ENCODE measurements at places on chromosomes 5 and 9.

DNA sequence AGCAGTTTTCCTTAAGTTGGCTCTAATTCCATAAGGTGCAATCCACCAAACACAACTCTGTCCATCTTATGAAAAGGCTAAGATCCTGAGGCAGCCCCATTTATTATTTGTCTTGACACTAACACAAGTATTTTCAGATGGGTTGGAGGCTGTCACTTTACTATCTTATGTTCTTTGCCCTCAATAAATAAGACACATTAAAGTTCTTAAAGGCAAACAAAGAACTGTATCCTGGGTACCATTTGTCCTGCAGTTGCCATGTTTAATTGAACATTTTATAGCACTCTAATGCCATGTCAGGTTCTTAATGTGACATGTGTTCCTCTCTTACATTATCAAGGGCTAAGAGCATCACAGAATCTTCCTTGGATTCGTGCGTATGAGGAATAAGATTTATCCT lies 189.5 kb upstream of the SNX2 start:
- DNase-seq = no peak

DNA sequence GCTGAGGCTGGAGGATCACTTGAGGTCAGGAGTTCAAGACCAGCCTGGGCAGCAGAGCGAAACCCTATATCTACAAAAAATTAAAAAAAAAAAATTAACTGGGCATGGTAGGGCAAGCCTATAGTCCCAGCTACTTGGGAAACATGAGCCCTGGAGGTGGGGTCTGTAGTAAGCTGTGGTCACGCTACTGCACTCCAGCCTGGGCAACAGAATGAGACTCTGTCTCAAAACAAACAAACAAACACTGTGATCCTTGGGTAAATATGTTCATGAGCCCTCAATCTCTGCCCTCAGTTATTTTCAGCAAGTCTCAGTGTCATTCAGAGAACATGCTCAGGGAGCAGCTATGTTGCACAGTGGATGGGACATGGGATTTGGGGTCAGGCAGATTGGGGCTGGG lies 76.2 kb downstream of the PTTG1 start:
- no peak for DNase-seq

DNA sequence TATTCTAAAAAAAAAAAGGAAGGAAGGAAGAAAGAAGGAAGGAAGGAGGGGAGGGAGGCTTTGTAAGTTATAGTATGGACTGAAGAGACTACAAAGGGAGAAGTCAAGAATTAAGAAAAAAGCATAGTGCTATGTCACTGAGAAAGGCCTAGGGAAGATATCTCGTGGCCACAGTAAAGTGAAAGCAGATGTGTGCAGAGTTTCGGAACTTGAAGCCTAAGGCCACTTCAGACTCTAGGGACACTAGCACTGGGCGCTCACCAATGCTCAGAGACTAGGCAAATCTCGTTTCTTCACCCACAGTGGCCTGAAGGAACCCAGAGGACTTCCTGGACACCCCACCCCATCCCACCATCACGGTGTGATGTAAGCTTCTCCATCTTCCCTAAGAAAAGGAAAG lies 181.4 kb upstream of the TRPM3 start:
- no peak for DNase-seq

DNA sequence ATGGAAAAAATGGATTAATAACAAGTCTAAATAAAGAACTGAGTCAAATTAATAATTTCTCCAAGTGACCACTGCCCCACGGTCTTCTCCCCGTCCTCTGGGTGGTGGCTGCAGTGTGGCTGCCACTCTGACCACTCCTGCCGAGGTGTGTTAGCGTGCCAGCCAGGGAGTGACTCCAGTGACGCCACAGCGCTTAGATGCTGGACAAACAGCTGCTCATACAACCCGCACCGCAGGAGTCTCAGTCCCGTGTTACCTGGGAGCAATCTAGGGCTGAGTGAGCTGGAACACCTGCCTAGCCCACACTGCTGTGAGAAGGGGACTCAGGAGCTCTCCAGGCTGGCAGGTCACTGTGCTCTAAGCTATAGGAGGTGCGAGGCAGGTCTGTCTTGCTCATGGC lies 10.2 kb downstream of the MAPK9 start:
- no peak for DNase-seq

DNA sequence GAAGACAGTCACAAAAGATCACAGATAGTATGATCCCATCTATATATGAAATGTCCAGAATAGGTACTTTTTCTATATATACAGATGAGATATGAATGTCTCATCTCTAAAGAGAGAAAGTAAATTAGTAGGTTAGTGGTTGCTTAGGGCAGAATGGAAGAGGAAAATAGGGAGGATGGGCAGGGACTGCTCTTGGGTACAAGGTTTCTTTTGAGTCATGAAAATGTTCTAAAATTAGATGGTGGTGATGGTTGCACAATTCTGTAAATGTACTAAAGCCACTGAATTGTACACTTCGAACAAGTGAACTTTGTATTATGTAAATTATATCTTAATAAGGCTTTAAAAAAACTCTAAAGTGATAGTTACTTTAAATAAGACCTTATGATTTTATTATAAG lies 59.6 kb upstream of the GRAMD2B start:
- no peak for DNase-seq

DNA sequence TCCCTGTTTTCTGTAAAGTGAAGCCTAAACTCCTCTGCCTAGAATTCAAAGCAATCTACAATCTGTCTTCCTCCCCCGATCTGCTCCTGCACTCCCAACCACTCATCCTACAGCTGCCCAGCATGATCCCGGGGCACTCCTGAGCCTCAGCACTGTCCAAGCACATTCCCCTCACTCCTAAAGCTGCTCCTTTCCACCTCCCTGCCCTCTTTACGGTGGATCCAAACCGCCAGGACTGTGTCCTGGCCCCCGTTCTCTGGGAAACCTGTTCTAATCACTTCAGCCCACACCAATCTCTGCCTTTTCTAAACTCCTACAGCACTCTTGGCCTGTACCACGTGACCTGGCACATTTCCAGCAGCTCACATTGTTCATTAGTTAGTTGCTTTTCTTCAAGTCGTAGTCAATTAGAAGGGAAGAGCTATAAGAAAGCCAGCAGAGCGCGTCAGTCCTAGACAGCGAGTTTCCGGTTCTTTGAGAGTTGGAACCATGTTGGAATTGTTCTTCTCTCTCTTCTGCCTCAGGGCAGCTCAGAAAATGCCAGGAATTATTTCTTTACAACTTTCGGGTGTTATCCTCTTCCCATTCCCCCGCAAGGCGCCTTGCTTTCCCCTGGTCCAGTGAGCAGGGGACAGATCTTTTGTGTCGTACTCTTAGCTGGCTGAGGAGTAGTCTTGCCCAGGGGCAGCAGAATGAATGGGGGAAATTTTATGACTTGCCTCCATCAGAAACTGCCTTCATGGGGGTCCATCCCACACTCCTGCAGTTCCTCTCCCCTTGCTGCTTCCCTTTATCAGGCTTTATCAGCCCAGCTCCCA lies 60.7 kb downstream of the NRG2 start:
- no peak for DNase-seq

GRCh38 chr9:37984672-37985611 lies 81.0 kb upstream of the SLC25A51 start:
- no peak for DNase-seq

DNA sequence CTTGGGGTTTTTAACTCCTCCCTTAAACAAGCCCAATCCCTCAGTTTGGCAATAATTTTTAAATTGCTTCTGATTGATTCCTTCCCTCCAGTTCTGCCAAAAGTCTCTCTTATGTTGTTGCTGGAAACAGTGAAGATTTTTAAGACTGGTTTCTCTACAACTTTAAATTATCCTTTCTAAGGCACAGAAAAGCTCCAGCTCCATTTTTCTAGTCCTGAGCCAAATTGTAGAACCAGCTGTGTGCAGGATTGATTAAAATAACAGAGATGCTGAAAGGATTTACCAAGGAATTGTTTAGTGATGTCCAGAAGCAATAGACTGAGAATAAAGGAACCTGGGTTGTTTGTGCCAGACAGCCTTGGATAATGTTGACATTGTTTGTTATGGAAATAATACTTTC lies 111.3 kb downstream of the NUDT12 start:
- no peak for DNase-seq

- no peak for DNase-seq
Observed at GRCh38 chr5:138606378-138607064, 31.3 kb upstream of the HSPA9 start.

- no peak for DNase-seq
Observed at GRCh38 chr5:76545184-76545583, 78.0 kb downstream of the F2RL2 start.

- no peak for DNase-seq
Observed at GRCh38 chr9:35680331-35681105, 6.8 kb downstream of the CA9 start.

GRCh38 chr9:4927043-4927471 lies 58.0 kb upstream of the JAK2 start:
- no peak for DNase-seq

DNA sequence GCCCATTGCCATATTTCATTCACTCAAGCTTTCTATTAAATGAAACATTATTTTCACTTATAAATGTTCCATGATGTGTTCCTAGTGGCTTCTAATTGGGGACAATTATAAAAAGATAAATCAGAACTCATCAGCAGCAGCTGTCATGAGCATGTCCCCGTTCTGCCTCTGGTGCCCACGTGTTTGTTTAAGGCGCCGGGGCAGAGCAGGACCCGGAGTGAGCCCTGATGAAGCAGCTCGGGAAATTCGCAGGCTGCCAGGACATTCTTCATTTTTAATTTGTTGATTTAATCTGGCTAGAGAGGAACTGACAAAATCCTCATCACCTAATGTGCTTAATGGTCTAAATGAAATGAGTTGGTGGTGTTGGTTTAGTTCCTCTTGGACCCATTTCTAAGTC lies 475.0 kb downstream of the CTNND2 start:
- DNase-seq = no peak

- no peak for DNase-seq
Observed at GRCh38 chr5:80077051-80077714, 42.0 kb downstream of the THBS4 start.

DNA sequence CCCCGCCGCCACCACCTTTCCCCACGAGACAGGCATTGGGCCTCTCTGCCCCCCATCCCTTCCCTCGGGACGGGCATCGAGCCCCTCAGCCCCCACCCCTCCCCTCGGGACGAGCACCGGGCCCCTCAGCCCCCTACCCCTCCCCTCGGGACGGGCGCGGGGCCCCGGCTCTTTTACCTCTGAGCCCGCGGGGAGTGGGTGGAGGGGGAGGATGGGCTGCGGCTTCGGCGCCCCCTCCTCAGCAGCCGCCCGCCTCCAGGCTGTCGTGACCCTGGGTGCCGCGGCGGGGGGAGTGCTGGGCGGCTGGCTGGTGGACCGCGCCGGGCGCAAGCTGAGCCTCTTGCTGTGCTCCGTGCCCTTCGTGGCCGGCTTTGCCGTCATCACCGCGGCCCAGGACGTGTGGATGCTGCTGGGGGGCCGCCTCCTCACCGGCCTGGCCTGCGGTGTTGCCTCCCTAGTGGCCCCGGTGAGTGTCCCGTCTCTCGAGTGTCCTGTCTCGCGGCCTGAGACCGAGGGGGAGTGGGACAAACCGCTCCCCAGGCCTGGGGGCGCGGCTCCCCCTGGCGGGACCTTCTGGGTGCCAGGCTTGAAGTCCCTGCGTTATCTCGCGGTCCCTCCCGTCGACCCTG lies 791 bp downstream of the SLC2A8 start:
- DNase-seq = no peak

DNA sequence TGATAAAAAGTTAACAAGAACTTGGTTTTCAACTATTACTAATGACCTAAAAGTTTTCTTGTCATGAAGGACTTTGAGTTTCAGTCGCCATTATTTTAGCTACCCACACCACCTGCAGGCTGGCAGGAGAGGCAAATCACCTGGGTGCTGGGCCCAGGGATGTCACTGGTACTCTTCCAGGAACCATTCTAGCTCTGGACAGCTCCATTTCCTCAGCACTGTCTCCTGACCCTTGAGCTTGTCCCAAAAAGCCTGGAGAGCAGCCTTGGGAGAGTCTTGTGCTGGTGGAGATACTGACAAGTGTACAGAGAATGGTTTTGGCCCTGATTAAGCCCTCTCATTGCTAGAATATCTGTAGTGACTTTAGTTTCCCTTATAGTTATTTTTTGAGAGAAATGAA lies 1924.1 kb upstream of the WWC1 start:
- DNase-seq = no peak

- DNase-seq = no peak
Observed at GRCh38 chr5:113217619-113218184, 217.1 kb downstream of the TSSK1B start.

- DNase-seq = no peak
Observed at GRCh38 chr5:122985006-122985700, 51.4 kb downstream of the PPIC start.

- DNase-seq = no peak
Observed at GRCh38 chr5:135979510-135979909, 24.7 kb upstream of the LECT2 start.

DNA sequence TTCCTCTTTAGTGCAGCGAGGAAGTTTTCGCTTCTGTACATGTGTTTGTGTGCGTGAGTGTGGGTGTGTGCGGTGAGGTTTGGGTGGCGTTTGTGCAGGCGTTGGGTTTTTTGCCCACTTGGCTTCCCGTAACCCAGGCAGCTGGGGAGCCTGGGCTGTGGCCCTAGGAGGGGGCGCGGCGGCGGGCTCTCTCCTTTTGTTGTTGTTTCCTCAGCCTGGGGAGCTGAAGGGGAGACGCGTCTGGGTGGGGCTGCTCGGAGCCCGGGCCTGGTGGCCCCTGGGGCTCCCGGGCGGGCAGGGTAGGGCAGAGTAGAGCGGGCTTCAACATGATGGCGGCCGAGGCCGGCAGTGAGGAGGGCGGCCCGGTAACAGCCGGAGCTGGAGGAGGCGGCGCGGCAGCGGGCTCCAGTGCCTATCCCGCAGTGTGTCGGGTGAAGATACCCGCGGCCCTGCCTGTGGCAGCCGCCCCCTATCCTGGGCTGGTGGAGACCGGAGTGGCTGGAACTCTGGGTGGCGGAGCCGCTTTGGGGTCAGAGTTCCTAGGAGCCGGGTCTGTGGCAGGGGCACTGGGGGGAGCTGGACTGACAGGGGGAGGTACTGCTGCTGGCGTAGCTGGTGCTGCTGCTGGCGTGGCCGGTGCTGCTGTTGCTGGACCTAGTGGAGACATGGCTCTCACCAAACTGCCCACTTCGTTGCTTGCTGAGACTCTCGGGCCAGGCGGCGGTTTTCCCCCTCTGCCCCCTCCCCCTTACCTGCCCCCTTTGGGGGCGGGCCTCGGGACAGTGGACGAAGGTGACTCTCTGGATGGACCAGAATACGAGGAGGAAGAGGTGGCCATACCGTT lies 665 bp downstream of the RASA1 start:
- peak; percentile 41 for DNase-seq

All from stimulated activated CD8-positive, alpha-beta memory T cell treated with anti-CD3 and anti-CD28 coated beads, Interleukin-4, amount 100 ng/mL, for 4 hours (primary cell).